CD8-positive, alpha-beta memory T cell (primary cell): ENCODE measurements at places on chromosomes 7 and 10.

DNA sequence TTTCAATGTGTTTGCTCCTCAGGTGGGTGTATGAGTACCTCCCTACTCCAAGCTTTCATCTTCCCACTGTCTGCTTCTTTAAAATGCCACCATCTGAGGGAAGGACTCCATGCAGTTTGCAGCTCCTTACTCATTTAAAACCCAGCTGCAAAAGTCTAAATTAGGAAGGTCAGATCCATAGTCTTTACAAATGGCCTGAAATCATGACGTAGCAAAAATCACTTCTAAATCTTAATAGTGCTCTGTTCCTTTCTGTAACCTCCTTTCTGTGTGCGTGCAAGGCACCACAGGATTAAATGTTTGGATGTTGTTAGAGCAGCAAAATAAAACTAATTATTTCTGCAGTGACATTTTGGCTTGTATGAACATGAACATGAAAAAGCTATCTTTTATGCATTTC lies 366.9 kb upstream of the IGFBP3 start:
- DNase-seq, result no peak

DNA sequence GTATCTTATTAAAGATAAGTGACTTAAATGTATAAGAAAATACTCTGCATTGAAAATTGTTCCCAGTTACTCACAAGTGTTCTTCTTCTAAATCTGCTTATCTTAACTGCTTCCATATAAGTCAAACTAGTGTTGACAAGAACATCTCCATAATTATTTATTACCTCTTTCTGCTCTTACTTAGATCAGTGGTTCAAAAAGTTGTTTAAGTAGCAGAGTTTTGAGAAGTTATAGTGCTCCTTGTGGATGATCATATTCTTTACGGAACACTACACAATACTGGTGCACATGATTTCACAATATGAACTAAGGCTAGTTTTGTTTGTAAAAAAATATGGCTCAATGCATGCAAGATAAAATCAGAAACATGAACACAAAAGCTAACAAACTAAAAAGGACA lies 168.4 kb downstream of the SEMA3D start:
- no peak for DNase-seq

GRCh38 chr7:104431930-104432329 lies 103.5 kb downstream of the LHFPL3 start:
- no peak for DNase-seq

GRCh38 chr10:116296291-116296721 lies 23.3 kb upstream of the GFRA1 start:
- DNase-seq, result no peak

DNA sequence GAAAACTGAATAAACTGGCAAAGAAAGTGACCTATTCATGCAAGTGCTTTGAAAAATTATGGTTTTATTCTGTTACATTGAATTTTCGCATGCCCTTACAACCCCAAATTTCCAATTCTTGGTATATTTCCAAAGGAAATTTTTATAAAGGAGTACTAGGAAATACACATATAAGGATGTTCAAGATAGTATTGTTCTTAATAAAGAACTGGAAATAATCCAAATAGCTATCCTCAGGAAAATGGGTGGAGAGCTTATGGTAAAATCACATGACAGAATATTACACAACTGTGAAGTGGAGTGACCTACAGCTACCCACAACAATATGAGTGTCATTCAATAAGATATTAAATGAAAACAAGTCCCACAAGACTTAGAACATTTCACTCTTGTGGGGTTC lies 138.9 kb upstream of the BMPER start:
- DNase-seq, result no peak

DNA sequence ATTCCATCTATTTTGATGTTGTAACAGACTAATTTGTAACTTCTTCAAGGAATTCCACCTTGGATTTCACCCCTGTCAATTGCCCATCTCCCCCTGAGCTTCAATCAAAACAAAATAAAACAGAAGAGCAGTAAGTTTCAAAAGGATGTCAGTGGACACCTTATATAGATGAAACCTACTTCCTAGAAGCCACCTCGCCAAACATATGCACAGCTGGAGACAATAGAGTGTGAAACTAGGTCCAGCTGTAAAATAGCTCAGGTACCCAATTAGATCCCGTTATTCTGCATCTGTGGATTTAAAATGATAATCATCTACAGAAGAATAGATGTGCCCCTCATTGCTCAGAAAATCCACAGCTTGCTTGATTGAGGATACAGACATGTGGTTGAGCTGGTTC lies 598.6 kb downstream of the SH2D4B start:
- DNase-seq, result no peak

DNA sequence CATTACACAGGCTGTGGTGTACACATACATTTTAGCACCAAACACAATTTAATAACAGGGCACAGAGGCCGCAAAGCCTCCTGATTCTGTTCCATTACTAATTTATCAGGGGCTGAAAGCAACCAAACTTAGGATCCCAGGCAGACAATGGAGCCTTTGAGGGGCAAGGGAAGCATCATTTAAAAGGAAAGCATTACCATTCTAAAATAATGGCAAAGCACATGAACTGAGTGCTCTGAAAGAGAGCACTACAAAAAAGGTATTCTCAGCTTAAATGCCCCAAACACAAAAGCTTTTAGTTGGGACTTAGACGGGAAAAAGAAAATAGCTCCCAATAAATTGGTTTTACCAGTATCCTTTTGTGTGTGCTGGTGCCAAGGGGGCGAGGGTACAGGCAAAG lies 282.0 kb upstream of the ETV1 start:
- no peak for DNase-seq

- DNase-seq, result no peak
Observed at GRCh38 chr10:89470628-89471027, 56.3 kb downstream of the IFIT5 start.

GRCh38 chr7:143042790-143043271 lies 9.3 kb upstream of the OR6V1 start:
- DNase-seq, result no peak

- DNase-seq, result no peak
Observed at GRCh38 chr10:28721318-28721951, 44.1 kb downstream of the BAMBI start.

GRCh38 chr10:120403109-120403508 lies 53.9 kb upstream of the PLPP4 start:
- DNase-seq, result no peak

- no peak for DNase-seq
Observed at GRCh38 chr10:8130973-8131911, 76.8 kb downstream of the GATA3 start.

- DNase-seq, result no peak
Observed at GRCh38 chr10:99421233-99421739, 9.1 kb downstream of the GOT1 start.

DNA sequence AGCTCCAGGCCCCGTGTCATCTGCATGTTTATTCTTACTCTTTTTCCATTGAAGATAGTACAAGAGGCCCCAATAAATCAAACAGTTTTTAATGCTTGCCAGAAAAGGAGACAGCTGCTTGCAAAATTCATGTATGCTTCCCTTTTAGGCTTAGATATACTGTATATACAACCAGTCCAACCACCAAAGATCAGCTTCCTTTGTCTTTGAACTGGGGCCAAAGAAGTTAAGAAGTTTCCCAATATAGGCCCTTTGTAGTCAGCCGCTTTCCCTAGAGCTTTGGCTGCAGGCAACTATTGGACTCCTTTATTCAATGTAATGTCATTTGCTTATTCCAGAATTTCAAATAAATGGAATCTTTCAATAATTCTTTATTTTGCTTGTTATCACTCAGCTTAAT lies 1395.0 kb downstream of the GATA3 start:
- no peak for DNase-seq
